NCI-H2107 (cell line): ENCODE measurements at places on chromosomes 4 and X.

- DNase-seq = no peak
Observed at GRCh38 chr4:77629885-77630284, 24.3 kb downstream of the CXCL13 start.

GRCh38 chrX:38402118-38402517 lies 49.7 kb downstream of the OTC start:
- DNase-seq = no peak

- no peak for DNase-seq
Observed at GRCh38 chrX:78075787-78076389, 28.2 kb upstream of the PGK1 start.

DNA sequence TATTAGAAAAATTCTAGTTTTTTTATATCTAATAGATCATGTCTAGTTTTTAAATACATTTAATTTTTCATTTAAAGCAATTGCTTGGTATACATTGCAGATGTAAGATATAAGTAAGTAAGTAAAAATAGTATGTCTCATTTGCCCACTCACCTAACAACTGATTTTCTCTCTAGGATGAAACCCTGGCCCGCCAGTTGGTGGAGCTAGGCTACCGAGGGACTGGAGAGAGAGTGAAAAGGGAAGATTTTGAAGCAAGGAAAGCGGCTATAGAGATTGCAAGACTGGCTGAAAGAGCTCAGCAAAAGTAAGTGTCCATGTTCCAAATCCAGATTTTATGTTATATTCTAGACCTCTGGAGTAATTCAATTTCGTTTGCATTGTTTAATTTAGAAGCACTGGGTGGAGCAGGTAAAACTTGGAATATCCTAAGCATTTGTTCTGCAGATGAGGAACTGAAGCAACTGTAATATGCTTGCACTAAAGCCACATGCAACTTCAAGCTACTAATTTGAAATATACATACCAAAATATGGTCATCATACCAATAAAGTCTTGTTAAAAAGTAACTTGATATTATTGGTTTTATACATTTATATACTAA lies 27.1 kb downstream of the CFAP299 start:
- no peak for DNase-seq

DNA sequence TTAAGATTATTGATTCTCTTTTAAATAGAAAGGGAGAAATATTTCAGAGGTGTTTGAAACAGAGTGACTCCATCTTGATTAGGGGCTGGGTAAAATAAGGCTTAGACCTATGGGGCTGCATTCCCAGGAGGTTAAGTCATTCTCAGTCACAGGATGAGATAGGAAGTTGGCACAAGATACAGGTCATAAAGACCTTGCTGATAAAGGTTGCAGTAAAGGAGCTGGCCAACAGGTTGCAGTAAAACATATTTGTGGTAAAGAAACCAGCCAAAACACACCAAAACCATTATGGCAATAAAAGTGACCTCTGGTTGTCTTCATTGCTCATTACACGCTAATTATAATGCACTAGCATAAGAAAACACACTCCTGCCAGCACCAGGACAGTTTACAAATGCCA lies 165.0 kb downstream of the SPIN4 start:
- no peak for DNase-seq

DNA sequence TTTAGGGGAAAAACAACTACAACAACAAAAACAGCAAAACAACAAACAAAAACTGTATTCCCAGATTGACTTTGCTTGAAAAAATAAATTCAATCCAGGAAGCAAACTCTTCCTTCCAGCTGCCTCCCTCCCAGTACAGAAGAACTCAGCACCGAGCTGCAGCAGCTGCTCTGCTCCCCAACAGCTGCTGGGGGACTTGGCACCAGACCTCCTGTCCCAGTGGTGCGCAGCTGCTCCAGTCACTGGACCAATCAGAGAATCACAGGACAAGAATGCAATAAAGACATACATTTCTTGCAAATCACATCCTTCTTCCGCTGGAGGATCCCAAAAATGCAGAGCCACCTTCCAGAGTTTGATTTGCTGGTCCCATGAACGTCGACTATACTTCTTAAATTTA lies 11.8 kb upstream of the FAM53A start:
- DNase-seq = no peak

DNA sequence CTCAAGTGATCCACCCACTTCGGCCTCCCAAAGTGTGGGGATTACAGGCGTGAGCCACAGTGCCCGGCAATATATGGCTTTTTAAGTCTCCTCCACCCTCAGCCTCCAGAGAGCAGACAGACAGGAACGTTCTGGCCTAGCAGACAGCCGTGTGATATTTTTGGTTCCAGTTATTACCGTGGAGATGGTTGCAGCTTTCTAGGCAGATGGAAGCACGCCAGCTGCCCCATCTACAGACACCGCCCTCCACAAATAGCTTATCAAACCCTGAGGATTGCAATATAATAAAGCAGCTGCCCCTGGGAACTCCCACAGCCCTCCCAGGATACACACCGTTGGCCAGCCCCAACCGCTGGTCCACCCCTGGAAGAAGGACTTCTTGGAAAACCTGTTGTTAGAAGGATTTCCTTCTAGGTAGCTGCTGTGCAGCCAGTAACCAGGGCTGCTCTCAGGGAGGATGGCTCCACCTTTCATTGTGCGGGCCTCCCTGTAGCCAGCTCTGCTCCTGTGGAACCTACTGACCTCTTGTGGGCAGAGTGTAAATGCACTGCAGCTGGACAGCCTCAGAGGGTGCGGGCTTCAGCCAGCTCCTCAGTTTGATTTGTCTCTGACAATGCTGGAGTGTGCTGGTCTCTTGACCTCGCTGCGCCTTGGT lies 44.0 kb downstream of the SLC25A5 start:
- DNase-seq = peak; percentile 17

GRCh38 chr4:15410750-15411149 lies 17.1 kb upstream of the C1QTNF7 start:
- DNase-seq = no peak
